NCI-H1105 treated with DMSO at 0.1 percent for 48 hours (cell line): ENCODE measurements at places on chromosomes 7 and 10.
A peak's percentile ranks its signal among the peaks of the same experiment; 100 is the strongest.

DNA sequence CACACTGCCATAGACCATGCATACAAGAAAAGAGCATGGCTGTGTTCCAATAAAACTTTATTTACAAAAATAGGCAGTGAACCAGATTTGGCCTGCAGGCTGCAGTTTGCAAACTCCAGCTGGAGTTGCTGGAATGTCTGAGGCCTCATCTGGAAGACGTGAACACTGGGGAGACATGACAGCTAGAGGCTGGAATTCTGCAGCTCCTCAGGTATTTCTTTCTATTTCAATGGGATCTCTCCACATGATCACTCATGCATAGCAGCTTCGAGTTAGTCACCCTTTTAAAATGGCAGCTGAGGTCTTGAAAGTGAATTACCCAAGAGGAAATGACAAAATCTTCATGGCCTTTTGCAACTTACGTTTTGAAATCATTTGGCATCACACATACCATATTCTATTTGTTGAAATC, 52.6 kb upstream of the BET1 start:
- DNase-seq: no peak

DNA sequence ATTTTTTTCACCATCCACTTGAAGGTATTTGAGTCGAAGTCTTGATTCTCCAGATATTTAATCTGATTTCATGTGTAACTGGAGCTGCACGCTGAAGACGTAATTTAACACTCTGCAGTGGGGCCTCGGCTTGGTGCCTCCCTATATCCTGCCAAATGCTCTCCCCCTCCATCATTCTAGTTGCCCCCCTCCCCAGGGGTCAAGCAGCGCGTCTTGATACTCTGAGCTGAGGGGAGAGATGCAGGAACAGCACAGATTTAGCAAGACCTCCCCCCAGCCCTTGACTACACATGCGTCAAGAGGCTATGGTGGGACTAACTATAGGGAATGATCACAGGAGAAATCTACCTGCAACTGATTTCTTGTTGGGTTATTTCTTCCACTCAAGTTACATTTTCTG, 85.8 kb downstream of the PRPF18 start:
- peak; percentile 23 for DNase-seq

GRCh38 chr10:48477141-48477540, 127.7 kb downstream of the ARHGAP22 start:
- DNase-seq: no peak

DNA sequence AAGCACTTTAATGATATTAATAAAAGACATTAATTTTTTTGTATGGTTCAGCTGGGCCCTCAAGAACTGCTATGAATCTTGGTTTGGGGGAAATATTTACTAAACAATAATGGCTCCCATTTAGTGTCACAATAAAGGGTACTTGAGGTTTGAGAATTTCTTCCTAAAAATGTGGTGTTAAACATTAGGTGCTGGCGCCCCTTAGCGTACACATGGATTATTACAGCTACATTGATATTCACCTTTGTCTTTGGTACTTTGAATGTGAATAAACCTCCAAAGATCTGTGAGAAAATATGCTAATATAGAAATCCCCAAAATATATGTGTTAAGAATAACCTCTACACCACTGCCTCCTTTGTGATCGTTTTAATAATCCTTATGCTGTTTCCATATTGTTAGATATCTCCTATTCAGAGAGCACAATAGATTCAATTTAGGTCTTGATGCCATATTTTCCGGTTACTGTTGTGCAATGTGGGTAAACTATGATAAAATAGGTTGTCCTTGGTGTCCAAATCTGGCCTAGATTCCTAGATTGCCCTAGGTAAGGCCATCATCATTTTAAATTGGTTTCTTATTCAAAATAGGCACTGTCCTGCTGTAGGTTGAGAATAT, 161.8 kb upstream of the CACNA2D1 start:
- peak; percentile 79 for DNase-seq

- DNase-seq: no peak
Observed at GRCh38 chr7:80334908-80335307, 177.0 kb downstream of the GNAT3 start.

DNA sequence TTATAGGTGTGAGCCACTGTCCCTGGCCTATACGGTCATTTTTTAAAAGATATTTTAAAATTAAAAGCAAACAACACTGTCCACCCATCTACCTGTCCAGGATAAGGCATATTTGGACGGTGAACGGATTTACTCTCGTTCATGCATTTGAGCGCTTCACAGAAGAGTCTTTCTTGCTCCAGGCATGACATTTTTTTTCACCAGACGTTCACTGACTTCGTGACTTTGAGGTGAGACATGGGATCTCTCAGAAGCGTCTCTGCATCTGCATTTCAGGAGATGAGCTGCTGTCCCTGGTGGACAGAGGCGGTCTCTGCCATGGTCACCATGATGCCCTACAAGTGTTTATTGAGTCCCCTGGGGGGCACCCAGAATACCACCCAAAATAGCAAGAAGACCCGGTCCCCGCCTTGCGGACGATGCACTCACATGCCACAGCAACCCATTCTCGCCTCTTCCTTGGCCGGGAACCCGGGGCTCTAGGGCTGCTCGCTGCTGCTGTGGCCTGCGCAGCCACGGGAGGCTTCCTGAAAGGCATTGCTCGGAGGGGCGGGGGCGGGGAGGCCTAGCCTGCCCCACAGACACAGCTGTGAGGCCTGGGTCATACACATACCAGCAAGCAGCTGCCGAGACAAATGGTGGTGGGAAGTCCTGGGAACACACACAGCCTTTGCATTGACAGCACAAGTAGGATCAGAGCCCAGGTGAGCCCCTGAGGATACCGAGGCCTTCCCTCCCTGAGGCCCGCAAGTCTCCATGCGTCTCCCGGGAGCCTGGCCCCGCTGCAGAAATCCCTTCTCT, 84.4 kb downstream of the RGS10 start:
- no peak for DNase-seq

GRCh38 chr7:42351316-42351935, 114.4 kb upstream of the GLI3 start:
- DNase-seq: no peak

- no peak for DNase-seq
Observed at GRCh38 chr7:117562759-117563158, 82.9 kb downstream of the CFTR start.

DNA sequence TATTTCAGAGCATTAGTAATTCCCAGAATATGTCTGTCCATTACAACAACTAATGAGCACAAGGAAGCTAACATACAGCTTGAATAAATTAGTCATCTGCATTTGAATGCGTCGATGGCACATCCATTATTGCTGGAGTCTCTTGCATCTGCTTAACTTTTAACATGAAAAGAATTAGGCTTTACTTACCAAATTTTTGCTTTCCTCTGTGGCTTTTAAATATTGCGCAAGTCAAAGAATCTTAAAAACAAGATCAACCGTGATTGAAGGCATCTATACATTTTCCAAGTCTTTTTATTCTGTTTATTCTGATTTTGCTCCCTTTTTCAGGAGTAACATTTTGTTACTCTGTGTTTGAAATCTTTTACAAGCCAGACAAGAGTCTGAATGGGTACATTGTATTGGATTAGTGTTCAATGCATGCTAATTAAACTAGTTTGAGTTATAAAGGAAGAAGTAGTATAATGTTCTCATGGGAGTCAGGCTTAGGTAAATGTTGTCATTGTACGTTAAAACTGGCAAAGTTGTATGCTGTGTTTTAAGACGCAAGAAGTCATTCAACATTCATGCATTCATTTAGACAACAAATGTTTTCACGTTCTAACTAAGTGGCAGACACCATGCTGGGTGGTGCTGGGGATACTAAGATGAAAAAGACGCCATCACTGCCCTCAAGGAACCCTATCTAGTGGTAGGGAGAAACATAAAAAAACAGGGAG, 4.0 kb upstream of the CACNB2 start:
- no peak for DNase-seq

DNA sequence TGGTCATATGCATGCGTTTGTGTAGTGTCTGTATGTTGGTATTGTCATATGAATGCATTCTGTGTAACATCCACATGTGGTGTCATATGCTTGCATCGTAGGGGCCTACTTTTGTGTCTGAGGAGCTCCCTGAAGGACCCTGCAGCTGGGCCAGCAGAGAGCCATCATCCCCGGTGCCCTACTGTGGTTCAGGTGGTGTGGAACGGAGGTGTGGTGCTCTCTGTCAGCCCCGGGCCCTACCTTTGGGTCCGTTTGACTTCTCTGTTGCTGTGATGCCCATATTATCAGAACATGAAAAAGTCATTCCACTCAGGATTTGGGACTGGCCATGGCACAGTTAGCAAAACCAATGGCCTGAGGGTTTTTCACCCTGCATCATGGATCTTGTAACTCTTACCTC, 217.9 kb downstream of the ADARB2 start:
- no peak for DNase-seq

DNA sequence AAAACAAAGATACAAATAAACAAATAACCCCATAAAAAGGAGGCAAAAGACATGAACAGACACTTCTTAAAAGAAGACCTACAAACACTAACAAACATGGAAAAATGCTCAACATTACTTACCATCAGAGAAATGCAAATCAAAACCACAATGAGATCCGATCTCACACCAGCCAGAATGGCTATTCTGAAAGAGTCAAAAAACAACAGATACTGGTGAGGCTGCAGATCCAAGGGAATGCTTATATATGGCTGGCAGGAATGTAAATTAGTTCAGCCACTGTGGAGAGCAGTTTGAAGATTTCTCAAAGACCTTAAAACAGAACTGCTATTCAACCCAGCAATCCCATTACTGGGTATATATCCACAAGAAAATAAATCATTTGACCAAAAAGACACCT, 80.4 kb upstream of the NRP1 start:
- no peak for DNase-seq

DNA sequence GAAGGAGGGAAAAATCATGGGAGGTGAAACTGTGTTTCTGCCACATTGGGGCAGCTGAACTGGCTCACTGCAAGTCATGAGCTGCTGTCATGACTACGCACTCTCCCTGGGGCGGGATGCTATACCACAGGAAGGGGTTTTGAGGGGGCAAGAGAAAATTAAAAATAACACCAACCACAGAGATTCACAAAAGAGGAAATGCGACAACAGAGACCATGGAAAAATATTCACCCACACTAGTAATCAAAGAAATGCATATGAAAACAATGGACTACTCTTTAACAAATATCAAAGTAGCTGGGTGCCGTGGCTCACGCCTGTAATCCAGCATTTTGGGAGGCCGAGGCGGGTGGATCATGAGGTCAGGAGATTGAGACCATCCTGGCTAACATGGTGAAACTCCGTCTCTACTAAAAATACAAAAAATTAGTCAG, 65.2 kb upstream of the TM9SF3 start:
- no peak for DNase-seq

DNA sequence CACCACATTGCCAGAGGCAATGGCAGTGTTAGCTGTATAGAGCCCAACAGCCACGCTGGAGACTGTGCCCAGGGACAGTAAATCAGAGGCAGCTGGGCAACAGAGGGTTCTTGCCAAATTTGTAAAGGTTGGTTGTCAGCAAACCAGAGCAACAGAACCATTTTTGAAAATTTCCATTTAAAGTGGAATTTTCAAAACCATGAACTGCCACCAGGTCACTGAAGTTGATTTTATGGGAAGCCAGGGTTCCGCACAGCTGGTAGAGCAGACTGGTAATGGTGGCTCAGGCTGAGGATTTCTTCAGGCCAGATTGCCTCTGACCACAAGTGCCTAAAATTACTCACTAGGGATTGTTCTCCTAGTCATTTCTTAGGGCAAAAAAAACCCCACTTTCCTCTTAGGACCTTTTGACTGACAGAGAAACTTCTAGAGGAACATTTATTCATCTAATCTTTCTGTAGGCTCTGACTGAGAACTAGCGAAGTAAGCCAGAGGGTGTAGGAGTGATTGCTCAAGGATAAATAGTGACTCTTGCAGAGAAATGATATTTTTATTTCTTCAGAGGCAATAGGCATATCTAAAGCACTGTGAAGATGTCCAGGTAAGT, 342.4 kb downstream of the BBS9 start:
- no peak for DNase-seq

DNA sequence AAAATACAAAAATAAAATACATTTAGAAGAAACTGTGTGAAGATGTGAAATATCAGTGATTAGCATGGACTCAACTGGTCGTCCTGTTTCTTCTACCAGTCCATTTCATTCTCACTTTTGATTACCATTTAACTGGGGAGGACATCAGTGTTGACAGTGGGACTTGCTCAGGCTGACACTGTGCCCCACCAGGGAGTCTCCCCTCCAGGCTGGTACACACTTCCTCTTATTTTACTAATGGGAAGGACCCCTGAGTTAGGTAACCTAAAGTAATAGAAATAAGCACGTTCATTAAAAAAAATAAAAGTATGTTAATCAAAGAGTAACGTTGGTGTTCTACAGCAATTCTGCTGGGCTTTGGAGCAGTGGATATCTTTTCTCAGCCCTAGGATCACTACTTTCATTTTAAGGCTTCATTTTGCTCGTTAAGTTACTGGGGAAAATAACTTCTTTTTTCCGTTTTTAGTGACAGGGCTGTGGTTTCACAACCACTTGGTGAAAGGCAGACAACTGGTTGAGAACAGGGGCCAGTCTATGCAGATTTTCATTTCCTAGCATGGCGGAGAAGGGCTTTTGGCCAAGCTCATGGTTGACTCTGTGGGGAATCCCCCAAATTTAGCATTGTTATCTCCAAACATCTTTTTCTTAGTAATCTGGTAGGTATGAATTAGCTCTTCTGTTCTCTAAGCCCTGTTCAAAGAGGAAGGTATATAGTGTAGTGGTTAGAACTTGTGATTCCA, 2.1 kb downstream of the SNX10 start:
- no peak for DNase-seq

- DNase-seq: no peak
Observed at GRCh38 chr7:132536654-132537395, 39.4 kb downstream of the PLXNA4 start.

DNA sequence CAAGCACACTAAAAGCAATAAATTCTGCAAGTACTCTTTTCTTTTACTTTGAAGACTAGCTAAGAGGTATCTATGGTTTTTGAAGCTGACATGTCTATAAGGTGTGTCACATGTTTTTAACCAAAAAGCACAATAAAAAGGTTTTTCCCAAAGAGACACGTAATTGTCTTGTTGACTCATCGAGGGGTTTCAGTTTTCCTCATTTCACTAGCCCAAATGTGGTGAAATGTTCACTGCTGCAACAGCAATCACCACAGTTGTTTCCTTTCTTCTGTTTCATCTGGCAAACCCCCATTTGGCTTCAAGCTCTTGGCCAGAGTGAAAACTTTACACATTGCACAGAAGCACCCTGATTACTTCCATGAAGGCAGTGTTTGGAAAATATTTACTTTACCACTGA, 3.8 kb upstream of the HOXA4 start:
- no peak for DNase-seq

GRCh38 chr7:44709945-44710596, 38.6 kb upstream of the ZMIZ2 start:
- no peak for DNase-seq

GRCh38 chr7:50349963-50350944, 45.7 kb downstream of the IKZF1 start:
- no peak for DNase-seq

- no peak for DNase-seq
Observed at GRCh38 chr10:100980311-100980710, 7.0 kb downstream of the MRPL43 start.
